ENCODE measurements at places on chromosomes 1 and 21.

DNA sequence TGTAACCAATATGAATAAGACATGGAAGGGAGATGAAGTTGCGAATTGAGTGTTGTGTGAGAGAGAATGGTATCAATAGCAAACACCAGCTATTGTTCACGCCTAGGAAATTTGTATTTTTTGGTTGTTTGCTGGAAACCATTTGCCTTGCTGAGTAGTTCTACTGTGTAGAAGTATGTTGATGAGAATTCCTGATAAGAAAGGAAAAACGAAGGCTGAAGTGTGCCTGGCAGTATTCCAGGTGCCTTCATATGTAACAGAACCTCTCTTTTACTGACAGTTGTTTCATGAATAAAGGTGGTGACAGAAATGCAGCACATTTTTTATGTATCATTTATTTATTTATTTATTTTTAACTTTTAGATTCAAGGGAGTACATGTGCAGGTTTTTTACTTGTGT, 79.5 kb downstream of the SDCCAG8 start:
- no peak for DNase-seq

- no peak for DNase-seq
Measured at GRCh38 chr1:109112056-109112651, 1.8 kb upstream of the ELAPOR1 start.

DNA sequence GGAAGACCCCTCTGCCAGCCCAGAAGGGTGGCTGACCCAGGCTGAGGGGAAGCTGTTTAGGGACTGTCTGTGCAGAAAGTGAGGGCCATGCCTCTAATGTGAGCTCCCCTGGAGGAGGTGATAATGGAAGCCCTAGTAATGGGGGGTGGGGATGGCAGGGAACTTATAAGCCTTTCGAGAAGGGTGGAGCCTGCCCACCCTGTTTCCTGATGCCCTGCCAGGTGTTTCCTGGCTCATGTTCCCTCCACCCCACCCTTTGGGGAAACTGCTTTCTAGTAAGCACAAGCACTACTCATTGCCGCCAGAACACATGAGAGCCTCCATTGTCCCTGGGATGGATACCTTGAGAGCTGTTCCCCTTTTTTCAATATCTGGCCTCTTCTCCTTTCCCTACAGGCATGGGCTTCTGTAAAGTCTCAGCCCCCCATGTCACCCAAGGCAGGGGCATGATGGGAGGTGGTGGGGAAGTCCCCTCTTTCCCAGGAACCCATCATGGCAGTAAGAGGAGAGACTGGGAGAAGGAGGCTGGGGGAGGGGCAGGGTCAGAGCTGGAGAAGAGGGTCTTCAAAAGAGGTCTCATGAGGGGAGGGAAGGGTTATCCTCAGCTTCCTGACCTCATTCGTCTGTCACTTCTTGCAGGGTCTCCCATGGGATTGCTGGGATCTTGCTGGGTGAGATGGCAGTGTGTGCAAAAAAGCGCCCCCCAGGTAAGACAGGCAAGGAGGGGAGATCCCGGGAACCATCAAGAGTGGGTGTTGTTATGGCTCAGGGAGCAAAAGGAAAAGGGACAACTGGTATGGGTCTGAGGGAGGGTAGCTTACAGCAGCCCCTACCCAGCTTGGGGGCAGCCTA, 2.4 kb downstream of the ATP8B2 start:
- no peak for DNase-seq

DNA sequence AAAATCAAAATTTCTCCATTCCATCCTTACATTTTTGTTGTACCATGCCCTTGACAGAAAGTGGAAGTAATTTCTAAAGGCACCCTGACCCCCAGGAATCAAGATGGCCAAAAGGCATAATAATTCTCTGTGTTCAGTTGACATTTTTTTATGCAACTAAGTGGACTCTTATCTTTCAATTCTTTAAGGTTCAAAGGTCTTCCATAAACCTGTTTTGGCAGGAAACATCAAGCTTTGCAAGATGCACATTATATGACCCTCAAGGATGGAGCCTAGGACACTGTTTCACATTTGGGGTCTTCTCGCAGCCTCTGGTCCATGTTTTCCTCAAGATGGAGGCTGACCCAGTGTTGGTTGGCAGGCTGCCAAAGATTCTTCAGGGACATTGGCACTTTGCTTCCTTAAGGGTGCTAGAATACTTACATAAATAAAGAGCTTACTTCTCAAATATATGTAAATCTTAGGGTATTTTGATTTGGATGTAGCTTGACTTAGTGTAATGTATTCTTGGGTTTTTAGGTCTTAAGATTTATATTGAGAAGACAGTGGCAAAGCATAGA, 48.0 kb upstream of the COG2 start:
- DNase-seq, result no peak

DNA sequence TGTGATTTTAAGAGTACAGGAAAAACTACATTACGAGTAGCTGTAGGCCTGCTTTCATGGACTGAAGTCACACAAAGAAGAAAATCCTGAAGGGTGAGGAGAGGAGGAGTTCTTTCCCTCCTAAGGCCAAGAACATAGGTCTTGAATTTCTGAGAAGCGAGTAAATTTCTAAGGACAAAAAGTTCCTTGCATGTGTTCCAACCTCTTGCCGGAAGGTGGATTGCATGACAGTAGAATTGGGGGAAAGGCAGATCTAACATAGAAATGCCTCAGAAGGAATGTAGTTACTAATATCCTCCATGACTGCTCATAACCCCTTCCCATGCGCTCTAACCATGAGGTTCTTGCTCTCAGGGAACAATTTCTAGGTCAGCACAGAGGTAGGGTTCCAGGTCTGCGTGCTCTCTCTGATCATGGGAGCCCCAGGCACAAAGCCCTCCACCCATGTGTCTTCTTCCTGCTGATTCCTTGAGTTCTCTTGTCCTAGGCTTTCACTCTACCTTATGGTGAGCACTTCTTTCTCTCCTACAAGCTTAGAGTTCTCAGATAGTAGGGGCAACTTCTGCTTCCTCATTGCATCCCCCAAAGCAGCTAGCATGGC, 13.7 kb downstream of the CD2 start:
- DNase-seq, result no peak

DNA sequence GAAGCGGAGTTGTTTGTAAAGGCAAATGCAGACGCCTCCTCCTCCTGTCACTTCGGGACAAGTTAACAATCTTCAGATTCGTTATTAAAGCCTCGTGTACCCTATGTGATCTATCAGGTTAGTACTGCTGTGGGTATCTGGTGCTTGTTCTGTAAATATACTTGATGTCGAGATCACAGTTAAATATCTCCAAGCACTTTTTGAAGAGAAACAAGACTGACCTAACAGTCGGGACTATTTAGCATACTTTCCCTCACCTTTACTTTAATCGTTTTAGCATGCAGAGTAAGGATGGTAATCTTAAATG, 710 bp downstream of the KLHL20 start:
- no peak for DNase-seq

DNA sequence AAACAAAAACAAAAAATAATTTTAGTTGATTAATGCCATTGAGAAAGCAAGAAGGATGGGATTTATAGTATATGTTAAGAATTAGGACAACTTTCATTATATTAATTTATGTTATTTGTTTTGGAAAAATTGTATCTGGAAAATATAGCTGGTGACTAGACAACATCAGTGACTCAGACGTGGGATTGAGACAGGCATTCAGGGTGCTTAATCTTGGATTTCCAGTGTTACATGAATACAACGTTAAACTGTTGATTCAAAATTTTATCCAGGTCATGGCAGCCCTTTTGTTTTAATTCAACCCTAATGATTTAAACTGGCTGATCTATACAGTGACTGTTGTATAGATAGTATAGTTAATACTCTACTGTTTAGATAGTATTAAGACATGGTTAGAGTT, 827.1 kb upstream of the B3GALT2 start:
- no peak for DNase-seq

DNA sequence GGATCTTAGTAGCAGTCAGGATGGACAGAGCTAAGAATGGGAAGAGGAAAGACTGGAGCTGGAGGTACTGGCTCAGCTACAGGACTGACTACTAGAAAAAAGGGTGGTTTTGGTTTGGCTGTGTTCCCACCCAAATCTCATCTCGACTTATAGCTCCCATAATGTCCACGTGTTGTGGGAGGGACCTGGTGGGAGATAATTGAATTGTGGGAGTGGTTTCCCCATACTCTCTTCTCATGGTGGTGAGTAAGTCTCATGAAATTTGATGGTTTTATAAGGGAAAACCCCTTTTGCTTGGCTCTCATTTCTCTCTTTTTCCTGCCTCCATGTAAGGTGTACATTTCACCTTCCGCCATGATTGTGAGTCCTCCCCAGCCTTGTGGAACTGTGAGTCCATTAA, 466.5 kb upstream of the DEPDC1 start:
- no peak for DNase-seq

DNA sequence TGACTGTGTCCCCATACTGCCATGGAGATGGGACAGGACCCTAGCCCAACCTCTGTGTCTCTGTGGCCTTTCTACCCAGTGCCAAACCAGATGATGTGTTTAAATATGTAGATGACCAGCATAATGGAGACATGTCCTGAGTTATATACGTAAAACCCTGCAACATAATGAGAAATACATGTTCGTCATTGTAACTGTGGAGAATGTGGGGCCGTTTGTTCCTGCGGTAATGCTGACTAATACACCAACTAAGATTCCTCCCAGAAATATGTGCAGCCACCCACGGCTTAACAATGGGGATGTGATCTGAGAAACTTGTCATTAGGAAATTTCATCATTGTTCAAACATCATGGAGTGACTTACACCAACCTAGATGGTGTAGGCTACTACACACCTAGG, 71.7 kb upstream of the SIM2 start:
- DNase-seq, result no peak

- no peak for DNase-seq
Measured at GRCh38 chr1:22494144-22494543, 42.5 kb downstream of the ZBTB40 start.

DNA sequence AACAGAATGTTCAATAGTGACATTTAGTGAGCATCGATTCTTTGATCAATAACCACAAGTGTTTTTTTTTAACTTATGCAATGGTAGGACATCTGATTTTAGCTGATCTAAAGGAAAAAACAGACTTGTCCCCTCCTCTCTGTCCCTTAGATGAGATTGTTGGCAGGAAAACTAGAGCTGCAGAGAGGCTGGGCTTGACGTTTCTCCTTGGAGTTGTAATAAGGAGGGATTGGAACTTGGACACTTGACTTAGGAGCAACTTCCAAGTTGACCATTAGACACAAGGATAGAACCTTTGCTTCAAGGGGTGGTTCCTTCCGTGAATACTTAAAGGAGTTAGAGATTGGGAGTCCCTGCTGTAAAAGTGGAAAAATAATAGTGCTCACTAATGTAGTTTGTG, 49.9 kb downstream of the KAZN start:
- DNase-seq, result no peak

Data from NCI-H1694 (cell line).